T-cell (primary cell): ENCODE measurements at places on chromosomes 12 and 14.

DNA sequence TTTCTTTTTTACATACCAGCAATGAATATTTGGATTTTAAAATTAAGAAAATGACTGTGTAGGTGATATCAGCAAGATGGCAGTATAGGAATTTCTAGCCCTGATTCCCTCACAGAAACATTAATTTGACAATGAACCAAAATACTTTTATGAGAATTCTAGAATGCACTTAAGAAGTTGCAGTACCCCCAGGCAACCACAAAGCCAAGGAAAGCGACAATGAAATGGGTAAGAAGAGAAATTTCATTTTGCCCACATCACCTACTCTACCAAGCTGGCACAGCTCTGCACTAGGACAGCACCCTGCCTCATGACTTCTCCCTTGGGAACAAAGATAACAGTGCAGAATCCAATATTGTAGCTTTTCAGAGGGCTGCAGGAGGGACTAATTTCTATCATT, 6.6 kb downstream of the OR9K2 start:
- no peaks in the 10 kb centered on the region for H3K4me1 ChIP-seq
- H3K36me3 ChIP-seq: no peaks in the 10 kb centered on the region
- no peak for DNase-seq
- H3K27ac ChIP-seq: no peak overlapping the region
- no peak overlapping the region for H3K4me3 ChIP-seq
- H3K27me3 ChIP-seq: peaks cover 5% of the 10 kb centered on the region

- no peaks in the 10 kb centered on the region for H3K4me1 ChIP-seq
- H3K27me3 ChIP-seq: no peaks in the 10 kb centered on the region
- H3K4me3 ChIP-seq: no peak overlapping the region
- no peak for DNase-seq
- H3K27ac ChIP-seq: no peak overlapping the region
- H3K36me3 ChIP-seq: no peaks in the 10 kb centered on the region
Observed at GRCh38 chr14:37122919-37123639, 49.3 kb downstream of the SLC25A21 start.

DNA sequence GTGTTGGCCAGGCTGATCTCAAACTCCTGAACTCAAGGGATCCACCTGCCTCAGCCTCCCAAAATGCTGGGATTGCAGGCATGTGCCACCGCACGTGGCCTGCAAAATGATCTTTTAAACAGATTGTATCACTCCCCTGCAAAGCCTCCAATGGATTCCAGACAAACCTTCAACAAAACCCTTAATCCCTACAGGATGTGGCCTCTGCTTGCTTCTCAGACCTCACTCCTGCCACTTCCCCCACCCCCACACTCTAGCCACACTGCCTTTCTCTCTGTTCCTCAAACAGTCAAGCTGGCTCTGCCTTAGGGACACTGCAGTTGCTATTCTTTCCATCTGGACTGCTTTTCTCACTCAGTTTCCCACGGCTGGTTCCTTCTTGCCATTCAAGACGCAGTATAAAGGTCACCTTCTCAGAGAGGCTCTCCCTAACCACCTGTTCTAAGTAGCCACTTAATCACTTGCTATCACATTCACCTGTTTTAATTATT, 47.3 kb upstream of the TMED10 start:
- H3K4me1 ChIP-seq: peaks cover 10% of the 10 kb centered on the region
- DNase-seq: no peak
- H3K27ac ChIP-seq: no peak overlapping the region
- peaks cover 3% of the 10 kb centered on the region for H3K27me3 ChIP-seq
- no peak overlapping the region for H3K4me3 ChIP-seq

- no peaks in the 10 kb centered on the region for H3K27me3 ChIP-seq
- no peak overlapping the region for H3K27ac ChIP-seq
- DNase-seq: no peak
- no peak overlapping the region for H3K4me3 ChIP-seq
- no peaks in the 10 kb centered on the region for H3K4me1 ChIP-seq
- no peaks in the 10 kb centered on the region for H3K36me3 ChIP-seq
Observed at GRCh38 chr14:68704736-68705720, 87.8 kb downstream of the ZFP36L1 start.

GRCh38 chr12:116135209-116135930, 142.1 kb downstream of the MED13L start:
- no peak overlapping the region for H3K27ac ChIP-seq
- no peak overlapping the region for H3K4me3 ChIP-seq
- no peaks in the 10 kb centered on the region for H3K36me3 ChIP-seq
- no peak for DNase-seq
